Fibroblast of lung (primary cell): ENCODE measurements at places on chromosomes 3 and 15. TPM values are rescaled to one million over a fixed set of nuclear protein-coding genes. Genes with fewer than 3 reads are reported as not detected.

DNA sequence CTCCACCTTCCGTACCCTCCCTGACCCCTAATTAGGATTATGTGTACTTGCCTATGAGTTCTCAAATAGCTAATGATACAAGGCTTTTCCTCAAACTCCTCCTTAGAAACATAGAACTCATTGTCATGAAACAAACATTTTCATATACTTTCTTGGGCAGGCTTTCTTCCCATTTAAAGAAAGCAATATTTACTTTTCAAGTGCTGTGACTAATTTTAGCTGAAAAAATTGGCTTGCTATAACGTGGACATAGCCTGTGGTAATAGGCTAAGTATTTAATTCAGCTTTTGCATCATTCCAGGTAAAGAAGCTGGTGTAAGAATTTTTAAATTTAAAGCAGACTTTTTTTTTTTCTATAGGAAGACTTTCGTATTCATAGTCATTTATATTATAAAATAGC, 208.7 kb downstream of the SOX2 start:
- DNase-seq: no peak

GRCh38 chr3:151750181-151750580, 16.5 kb downstream of the AADACL2 start:
- DNase-seq: no peak

Gene ACKR4
- 1.8 and 14.9 TPM in 2 replicates for total RNA-seq

- DNase-seq: no peak
These were observed 234.4 kb upstream of the TPRG1 start for GRCh38 chr3:188937389-188937788.

DNA sequence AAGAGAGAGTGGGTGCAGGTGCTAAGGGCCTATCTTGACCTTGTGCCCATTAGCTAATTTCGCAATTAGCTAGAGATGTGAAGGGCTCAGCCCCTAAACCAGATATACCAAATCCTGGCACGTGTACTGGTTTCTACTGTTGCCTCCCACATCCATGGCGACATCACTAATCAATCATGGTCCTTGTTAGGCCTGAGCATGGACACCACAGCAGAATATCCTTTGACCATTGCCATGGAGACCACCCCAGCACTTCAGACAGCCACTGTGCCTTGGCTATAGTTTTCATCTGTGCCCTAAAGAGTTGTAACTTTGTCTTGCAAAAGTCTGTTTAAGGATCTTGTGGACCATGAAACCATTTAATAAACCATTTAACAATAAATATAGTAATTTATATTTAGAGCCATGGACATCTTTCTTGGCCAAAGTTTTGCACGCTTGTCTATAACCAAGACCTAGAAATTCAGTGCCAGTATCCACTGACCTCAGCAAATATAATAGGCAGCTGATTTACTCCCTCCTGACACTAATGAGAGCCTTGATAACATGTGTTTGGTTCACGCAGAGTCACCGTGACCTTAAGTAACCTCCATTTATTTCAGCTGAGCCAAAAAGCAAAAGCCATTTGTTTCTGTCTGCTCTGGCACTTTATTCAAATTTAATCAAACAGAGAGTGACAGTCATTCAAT, 43.4 kb downstream of the COLQ start:
- no peak for DNase-seq

Gene CDC25A
- total RNA-seq: 1.0 and 1.3 TPM in 2 replicates

DNA sequence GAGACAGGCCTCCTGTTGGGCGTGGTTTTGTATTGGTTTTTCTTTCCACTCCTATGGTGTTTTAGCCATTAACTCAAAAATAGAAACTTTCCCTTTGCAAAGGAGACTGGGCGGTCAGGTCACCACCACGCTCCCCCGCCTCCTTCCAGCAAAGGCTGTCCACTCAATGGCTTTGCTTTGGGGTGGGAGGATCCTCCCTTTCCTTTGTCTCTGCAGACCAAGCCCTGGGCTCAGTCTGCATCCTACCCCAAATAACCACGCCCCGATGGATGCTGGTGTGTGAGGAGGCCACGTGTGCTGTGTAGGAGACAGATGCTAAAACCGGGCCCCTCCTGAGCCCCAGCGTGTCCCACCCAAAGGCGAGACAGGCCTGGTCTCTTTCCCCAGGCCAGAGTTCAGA, 68.5 kb downstream of the GRIP2 start:
- DNase-seq: no peak

Gene CTDSPL2
- 48.5 and 65.7 TPM in 2 replicates for total RNA-seq
